ENCODE measurements at places on chromosomes 12 and 14. TPM values are rescaled to one million over a fixed set of nuclear protein-coding genes. Genes with fewer than 3 reads are reported as not detected.

KLHL33 gene
- polyA plus RNA-seq = 0.25 TPM

CISTR gene
- not detected for polyA plus RNA-seq

SLC4A8 gene
- polyA plus RNA-seq = 6.1 TPM

GZMH gene
- 2.6 TPM for polyA plus RNA-seq

TBX5 gene
- polyA plus RNA-seq = not detected

FGD4 gene
- polyA plus RNA-seq = 7.5 TPM

KRT71 gene
- polyA plus RNA-seq = not detected

PLEKHD1 gene
- polyA plus RNA-seq = 0.13 TPM

DAAM1 gene
- polyA plus RNA-seq = 38.0 TPM

CBLN3 gene
- 1.3 TPM for polyA plus RNA-seq

RHOJ gene
- polyA plus RNA-seq = 10.8 TPM

Measured in aorta (tissue), 5 donors.